ENCODE measurements at places on chromosomes 11 and 22.

DNA sequence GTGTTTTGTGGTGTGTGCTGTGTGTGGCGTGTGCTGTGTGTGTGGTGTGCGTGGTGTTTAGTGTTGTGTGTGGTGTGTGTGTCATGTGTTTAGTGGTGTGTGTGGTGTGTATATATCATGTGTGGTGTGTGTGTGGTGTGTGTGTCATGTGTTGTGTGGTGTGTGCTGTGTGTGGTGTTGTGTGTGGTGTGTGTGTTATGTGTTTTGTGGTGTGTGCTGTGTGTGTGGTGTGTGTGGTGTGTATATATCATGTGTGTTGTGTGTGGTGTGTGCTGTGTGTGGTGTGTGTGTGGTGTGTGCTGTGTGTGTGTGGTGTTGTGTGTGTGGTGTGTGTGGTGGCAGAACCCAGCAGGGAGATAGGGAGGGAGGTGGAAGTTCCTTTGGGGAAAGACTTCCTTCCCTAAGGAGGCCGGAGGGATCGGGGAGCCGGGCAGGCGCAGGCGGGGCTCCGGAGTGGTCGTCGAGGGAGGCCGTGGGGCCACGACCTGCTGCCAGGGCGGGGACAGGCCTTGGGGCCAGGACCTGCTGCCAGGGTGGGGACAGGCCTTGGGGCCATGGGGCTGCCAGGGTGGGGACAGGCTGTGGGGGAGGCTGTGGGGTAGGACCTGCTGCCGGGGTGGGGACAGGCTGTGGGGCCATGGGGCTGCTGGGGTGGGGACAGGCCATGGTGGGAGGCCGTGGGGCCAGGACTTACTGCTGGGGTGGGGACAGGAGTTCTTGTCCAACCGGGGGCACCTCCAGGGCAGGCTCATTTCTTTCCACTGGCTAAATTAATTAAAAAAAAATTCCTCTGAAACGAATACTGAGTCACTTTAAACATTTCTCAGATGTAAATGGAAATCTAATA lies 15.2 kb downstream of the PIM3 start:
- no peak for DNase-seq

GRCh38 chr11:723120-723883 lies 17.3 kb downstream of the EPS8L2 start:
- no peak for DNase-seq

- DNase-seq: no peak
These were observed 3.1 kb upstream of the CALCA start for GRCh38 chr11:14975252-14975587.

DNA sequence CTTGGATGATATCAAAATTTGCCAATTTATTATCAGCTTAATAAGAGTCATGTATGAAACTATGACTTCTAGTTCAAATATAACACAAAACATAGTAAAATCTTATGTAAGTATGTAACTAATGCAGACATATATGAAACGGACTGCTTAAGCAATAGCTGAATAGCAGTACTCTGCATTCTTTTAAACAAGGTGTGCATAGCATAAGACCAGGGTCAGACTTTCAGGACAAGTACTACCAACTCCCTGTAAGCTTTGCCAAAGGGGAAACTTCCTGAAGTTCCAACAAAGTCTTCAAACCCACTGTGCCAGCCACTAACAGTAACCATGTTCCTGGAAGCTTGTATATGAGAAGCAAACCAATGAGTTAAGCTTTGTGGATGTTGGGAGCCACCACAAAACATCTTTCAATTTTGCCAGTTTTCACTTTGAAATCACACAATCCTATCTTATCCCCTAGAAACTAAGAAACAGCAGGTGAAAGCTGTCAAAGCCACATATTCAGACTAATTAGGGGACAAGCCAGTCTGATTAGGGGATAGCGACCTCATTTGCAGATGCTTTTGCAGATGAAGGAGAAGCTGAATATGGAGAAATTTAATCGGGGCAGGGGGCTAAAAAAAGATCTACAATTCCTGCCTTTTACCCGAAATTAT lies 13.3 kb downstream of the RBFOX2 start:
- DNase-seq: no peak

GRCh38 chr11:64868904-64869570 lies 9.4 kb downstream of the EHD1 start:
- no peak for DNase-seq

- DNase-seq: no peak
These were observed 803 bp upstream of the IFT27 start for GRCh38 chr22:36776722-36777121.

DNA sequence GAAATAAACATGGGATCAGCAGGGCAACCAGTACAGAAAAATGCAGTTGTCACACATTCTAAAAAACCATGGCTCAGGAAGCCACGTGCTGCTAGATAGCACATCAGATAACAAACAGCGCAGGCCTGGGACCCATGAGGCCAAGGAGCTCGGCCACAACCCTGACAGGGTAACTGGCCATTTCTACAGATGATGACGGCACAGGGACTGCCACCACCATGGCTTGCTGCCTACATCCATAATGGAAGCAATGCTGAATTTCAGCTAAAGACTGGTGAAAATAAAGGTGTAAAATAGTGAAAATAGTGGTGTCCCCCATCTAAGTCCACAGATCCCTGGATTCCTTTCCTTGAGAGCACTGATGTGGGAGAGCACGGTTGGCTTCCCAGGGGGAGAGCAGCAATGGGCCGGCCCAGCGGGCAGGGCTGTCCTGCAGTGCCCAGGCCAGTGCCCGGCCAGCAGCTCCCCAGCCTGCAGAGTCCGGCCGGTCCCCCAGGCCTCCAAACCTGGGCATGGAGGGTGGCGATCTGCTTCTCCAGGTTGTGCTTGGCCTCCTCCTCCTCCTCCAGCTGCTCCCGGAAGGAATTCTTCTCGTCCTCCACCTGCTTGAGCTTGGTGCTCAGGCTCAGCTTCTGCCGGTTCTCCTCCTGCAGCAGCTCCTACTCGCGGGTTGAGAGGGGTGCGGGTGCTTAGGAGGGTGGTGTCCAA lies 40.0 kb downstream of the APOL1 start:
- DNase-seq: no peak

- no peak for DNase-seq
These were observed 75.9 kb upstream of the SEPTIN5 start for GRCh38 chr22:19638282-19639015.

DNA sequence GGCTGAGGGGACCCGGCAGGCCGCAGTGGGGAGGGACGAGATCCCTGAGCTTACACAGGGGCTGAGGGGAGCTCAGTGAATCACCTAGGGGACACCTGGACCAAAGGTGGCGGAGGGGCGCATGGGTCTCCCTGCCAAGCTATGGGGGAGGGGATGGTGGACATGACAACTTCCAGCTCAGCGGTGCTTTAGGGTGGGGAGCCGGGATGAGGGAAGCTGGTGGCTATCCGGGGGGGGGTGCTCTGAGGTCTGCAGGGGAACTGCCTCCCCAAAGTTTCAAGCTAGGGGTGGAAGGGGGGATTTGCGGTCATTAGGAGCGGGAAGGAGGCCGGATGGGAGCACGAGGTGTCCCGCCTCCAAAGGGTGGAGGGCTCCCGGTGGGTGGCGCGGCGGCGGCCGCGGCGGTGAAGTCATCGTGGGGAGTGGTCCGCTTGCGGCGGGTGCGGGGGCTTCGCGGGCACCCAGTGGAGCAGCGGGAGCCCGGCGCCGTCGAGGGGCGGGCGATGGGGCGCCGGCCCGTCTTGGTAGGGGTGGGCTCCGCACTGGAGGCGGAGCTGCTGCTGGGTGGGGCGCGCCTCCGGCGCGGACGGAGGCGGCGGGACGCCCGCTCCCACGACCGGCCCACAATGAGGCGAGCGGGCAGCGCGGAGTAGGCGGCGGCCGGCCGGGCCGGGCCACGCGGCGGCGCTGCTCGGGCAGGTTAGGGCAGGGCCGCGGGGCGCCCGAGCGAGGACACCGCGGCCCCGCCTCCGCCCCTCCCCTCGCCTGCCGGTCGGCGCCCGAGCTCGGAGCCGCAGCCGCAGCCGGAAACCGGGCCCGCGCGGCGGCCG lies at the start of gene MICALL1:
Gene MICALL1 (plus strand): TSS at position 764 of the 830 bp plus-strand sequence. CDS start 126 bp downstream, outside the sequence.
- DNase-seq: no peak

GRCh38 chr11:134609361-134610115 lies 197.5 kb upstream of the B3GAT1 start:
- no peak for DNase-seq

GRCh38 chr11:105524286-105524685 lies 85.6 kb upstream of the GRIA4 start:
- no peak for DNase-seq

DNA sequence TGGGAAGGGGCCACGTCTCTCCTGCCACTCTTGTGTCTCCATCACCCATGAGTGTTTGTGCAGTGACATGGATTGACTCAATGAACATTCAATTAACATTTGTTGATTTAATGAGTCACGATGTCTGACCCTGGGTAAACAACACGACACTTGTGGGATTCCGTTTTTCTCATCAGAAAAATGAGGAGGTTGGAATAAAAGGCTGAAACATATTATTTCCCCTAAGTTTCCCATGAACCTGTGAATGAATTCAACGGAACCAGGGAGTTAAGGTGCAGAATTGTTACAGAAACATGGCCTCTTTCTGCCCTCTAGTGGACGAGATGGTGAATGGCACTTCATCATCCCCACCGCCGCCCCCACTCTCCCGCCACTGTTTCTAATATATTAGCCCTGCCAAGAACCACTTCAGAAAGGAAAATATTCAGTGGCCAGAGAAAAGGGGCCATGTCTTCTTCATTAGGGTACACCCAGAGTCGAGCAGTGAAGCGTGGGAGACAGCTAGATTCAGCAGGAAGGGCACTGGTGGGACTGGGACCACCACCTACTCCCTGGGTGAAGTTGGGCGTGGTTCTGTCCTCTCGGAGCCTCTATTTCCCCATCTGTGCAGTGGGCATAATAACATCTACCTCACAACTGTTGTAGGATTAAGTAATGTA lies 46.3 kb upstream of the SYT13 start:
- DNase-seq: no peak

DNA sequence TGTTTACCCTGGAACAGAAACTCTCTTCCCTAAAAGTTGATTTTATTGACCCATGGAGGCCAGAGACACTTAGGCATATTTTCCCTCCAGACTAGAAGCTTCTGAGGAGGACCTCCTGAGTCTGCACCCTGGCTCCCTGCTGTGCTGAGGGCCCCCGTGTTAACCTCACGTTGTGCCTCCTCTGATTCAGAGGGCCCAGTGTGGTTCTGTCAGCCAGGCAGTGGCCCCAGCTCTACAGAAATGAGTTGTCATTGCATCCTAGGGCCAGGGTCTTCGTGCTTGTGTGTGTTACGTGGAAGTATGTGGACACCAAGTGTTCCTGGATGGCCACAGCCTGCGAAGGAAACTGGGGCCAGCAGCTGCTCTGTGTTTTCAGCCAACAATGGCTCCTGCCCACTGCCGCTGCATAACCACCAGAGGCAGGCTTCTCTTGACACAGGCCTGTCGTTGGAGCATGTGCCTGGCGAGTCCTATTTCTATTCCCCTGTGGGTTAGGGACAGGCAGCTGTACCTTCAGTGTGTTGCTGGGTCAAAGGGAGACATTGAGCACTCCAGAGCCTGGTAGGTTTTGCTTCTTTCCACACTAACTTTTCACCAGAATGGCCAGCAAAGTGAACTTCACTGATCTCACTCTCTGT lies 44.5 kb downstream of the MED15 start:
- no peak for DNase-seq

GRCh38 chr11:132992838-132993631 lies 539.3 kb downstream of the OPCML start:
- no peak for DNase-seq

- no peak for DNase-seq
These were observed 6.3 kb downstream of the GRK2 start for GRCh38 chr11:67272327-67273259.

DNA sequence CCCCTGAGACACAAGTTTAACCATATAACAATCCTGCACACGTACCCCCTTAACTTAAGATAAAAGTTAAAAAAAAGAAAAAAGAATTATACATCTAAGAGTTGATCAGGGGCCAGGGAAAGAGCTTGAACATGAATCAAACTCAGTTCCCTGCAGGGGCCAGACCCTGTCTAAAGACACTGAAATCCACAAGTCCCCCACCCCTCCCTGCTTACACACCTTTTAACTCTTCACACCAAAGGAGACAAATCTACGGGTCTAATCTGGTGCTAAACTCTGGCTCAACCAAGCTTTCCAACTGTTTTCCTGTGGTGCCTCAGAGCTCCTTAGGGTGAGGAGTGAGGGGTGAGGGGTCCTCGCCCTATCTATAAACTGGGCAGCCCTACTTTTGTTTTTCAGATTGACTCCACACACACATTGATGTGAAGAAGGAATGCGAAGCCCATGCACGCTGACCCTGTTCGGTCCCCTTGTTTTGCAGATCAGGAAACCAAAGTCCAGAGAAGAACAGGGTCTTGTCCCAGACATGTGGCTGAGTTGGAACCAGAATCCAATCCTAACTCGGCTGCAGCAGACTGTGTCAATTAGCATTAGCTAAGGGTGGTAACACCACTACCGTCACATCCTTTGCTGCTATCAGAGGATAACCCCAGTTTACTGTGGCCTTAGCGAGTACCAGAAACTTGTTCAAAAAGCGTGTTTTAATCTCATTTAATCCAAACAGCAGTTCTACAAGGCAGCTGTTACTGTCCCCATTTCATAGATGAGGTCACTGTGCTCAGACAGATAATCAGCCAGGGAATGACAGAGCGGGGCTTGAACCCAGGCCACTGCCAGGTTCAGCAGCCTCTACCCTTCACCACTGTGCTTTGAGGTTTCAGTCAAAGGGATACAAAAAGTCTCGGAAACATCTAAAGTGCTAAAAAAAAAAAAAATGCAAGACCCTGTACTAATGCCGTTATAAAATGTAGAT lies 145.2 kb upstream of the SYT13 start:
- no peak for DNase-seq

DNA sequence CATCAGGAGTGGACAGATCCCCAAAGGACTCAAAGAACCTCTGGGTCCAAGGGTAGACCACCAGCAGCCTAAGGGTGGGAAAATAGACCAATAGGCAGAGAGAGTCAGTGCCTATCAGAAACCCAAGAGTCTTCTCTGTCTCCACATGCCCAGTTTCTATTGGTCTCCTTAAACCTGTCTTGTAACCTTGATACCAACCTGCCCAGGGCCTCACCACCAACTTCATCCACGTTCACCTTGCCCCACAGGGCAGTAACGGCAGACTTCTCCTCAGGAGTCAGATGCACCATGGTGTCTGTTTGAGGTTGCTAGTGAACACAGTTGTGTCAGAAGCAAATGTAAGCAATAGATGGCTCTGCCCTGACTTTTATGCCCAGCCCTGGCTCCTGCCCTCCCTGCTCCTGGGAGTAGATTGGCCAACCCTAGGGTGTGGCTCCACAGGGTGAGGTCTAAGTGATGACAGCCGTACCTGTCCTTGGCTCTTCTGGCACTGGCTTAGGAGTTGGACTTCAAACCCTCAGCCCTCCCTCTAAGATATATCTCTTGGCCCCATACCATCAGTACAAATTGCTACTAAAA lies at the start of gene HBB:
Gene HBB (minus strand): TSS at position 340 of the 579 bp plus-strand sequence. CDS start 50 bp downstream, at position 290.
- no peak for DNase-seq

DNA sequence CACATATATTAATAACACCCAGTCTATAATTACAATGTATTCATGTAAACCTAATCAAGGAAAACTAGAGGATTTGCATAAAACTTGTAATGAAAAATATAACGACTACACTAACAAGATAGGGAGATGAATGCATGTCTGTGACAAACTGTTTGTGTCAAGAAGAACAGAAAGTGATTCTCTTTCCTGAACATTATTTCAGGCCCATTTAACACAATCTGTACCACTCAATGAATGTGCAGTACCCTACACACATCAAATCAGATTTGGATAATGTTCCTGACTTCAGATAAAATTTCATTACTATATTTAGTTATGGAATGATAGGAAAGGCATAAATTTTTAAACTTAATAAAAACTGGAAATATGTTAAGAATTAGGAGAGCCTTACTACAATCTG lies 93.1 kb downstream of the CADM1 start:
- DNase-seq: no peak
